ENCODE measurements at places on chromosomes 5 and 9.

GRCh38 chr5:176868126-176868525 is 31.0 kb downstream of the HK3 start:
- no peak for DNase-seq

DNA sequence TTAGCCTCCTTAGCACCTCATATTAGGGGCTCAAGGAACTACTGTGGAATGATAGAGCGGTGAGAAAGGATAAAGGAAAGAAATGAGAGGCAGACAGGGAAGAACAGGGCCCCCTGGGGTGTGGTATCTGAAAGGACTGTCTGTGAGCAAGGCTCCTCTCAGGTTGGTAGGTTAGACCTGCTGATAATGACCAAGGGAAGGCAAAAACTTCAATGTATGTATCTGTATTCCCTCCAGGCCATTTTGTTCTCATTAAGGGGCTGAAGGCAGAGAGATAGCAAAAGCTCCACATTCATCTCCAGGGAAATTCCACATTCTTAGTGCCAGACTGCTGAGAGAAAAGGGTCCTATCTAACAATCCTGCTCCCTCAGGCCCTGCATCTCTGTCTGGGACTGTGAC is 28.6 kb downstream of the TRIM32 start:
- no peak for DNase-seq

GRCh38 chr5:32357658-32358057 is 44.9 kb upstream of the MTMR12 start:
- no peak for DNase-seq

DNA sequence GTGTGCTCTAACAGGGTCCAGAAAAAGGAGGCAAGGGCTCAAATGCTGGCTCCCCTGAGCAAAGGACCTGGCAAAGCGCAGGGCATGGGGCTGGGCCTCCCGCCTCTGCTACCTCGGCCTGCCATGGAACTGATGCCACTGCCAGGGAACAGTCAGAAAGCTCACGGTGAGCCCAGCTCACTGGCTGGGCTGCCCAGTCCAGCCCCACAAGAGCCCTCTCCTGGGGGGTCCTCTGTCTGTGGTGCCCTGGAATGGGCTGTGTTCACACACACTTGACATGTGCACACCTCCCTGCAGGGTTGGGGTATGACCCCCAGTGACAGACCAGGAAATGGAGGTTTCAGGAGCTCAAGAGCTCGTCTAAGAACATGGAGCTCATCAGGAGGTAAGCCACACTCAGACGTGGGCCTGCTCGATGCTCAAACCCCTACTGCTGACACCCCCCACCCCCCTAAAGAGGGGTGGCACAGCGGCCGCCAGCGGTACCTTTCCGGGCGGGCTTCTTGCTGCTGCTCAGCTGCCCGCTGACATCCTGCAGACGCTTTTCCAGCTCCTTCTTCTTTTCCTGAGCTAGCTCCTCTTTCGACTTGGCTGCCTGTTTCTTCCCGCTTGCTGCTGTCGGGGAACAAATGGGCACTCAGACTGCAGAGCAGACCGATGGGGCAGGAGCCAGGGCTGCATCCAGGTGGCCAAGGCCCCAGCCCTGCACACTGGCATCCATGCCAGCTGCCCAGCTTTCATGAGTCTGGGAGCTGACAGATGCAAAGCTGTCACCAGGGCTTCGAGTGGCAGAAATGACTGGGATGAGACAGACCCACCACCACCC is 9.1 kb downstream of the BRD3OS start:
- DNase-seq = peak; percentile 10

DNA sequence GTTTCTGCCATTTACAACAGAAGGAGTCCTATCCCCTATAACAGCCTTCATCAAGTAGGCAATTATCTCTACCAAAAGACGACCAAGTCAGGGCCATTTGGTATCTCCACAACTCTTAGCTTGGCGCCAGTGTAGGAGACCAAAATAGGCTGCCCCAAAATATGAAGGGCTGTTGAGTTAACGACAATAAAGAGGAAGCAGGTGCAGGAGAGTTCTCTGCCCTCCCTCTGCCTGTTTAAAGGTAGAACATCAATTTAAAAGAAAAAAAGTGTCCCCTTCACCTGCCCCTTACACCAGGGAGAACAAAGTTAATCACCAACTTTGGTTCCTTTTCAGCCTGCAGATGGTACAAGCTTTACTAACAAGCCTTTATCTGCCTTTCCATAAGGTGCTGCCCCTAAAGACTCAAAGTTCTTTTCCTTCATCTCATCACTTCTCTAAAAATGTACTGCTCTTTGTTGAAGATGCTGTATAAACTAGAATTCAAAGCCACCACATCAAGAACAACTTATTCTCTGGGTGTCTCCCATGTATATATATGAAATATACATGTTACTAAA is 33.3 kb downstream of the PPP1R2B start:
- no peak for DNase-seq

Measured in activated naive CD4-positive, alpha-beta T cell treated with anti-CD3 and anti-CD28 coated beads, Interleukin-2, amount 10 ng/mL, durations not matched to agents 7 days and 5 days (primary cell).